ENCODE measurements at places on chromosomes 1 and 21. TPM values are rescaled to one million over a fixed set of nuclear protein-coding genes. Genes with fewer than 3 reads are reported as not detected.

GRCh38 chr1:152497273-152497672 is 13.3 kb upstream of the LCE5A start:
- no peak for DNase-seq

- no peak for DNase-seq
Observed at GRCh38 chr1:72241397-72241796, 40.9 kb downstream of the NEGR1 start.

DNA sequence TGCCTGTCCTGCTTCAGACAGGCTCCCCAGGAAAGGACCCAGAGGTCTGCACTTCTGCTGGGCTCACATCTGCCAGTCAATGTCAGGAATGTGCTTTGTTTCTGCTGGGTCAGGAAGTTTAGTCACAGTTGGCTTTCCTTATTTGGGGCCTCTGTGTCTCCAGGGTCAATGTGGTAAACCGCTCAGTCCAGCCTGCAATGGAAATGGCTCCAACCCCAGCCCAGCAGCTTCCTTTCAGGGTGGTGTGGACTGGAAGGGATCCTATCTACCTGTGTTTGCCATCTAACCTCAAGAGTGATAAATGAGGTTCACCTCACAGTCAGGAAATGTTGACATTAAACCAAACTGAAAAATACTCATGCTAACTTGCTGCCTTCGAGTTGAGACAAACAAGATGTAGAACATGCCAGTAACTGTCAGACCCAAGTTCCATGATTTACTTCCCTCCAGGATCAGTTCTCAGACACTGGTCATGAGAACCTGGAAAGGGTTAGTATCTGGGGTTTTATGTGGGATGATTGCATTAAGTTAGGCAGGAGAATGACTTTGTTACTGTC is 20.3 kb downstream of the ENO1 start:
- DNase-seq, result no peak

DNA sequence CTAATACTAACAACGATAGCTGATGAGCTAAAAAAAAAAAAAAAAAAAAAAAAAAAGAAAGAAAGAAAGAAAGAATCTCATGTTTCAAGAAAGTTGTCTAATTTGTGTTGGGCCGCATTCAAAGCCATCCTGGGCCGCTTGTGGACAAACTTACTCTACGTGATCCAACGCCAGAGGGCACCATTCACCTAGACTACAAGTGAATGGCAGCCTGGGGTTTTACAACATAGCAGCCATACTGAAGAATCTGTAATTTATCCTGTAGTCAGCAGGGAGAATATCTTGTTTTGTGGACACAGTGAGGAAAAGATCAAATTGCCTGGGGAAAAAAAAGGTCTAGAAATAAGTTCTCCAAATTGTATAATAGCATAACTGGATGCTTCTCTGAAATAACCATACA is 47.0 kb downstream of the CYP2J2 start:
- DNase-seq, result peak; percentile 76

DNA sequence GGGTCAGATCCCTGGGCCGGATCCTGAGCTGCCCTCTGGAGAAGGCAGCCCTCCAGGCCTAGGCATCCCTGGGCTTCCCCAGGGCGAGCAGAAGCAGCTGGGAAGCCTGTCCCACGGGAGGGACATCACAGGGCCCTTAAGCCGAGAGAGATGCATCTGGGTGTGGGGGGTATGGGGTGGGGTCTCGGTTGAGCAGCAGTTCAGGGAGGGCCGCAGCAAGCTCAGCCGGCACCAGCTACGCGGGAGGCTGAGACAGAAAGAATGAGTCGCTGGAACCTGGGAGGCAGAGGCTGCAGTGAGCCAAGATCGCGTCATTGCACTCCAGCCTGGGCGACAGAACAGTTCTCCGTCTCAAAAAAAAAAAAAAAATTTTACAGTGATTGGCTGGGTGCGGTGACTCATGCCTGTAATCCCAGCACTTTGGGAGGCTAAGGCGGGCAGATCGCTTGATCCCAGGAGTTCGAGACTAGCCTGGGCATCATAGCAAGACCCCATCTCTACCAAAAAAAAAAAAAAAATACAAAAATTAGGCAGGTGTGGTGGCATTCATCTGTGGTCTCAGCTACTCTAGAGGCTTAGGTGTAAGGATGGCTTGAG is 37.7 kb downstream of the RRP1 start:
- no peak for DNase-seq

- peak; percentile 79 for DNase-seq
Observed at GRCh38 chr1:111222308-111223125, 5.0 kb upstream of the CHI3L2 start.

DNA sequence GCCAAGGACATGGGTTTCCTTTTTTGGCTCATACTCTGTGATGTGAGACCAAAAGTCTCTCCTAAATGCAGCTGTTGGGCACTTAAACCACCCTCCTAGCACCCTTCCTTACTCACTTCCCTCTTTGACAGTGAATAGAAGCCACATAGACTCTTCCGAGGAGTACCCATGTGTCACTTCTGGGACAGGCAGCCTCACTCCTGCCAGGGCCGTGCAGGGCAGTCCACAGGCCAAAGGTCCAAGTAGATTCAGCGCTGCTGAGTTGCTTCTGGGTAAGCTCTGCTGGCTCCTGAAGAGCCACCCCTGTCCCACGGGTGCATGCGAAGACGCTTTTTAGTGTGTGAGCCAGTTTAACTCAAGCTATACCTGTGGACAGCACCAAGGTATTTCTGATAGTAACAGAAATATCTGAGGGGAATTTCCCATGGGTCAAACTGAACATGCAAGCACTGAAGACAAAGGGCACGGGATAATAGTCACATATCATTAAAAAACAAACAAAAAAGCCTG is 36.8 kb upstream of the BMP8B start:
- no peak for DNase-seq

Gene HCRTR1
- total RNA-seq, result 5.6 TPM

Gene IVL
- total RNA-seq, result not detected

Gene LMX1A
- total RNA-seq, result 0.29 TPM

Data from thyroid gland (tissue), 4 donors.